ENCODE measurements at places on chromosomes 3 and 15. TPM values are rescaled to one million over a fixed set of nuclear protein-coding genes. Genes with fewer than 3 reads are reported as not detected.

- peak overlapping the region; percentile 82 for H3K27ac ChIP-seq
- no peak for DNase-seq
- no peak overlapping the region for H3K4me3 ChIP-seq
- H3K4me1 ChIP-seq: peaks cover 89% of the 10 kb centered on the region
- no peaks in the 10 kb centered on the region for H3K27me3 ChIP-seq
Measured at GRCh38 chr15:64691896-64692565, 83.4 kb downstream of the RBPMS2 start.

- H3K4me1 ChIP-seq: no peaks in the 10 kb centered on the region
- no peak overlapping the region for H3K27ac ChIP-seq
- no peaks in the 10 kb centered on the region for H3K36me3 ChIP-seq
- no peak overlapping the region for H3K4me3 ChIP-seq
- H3K27me3 ChIP-seq: no peaks in the 10 kb centered on the region
Measured at GRCh38 chr3:155753038-155753639, 8.3 kb upstream of the PLCH1 start.

GRCh38 chr3:156761007-156761406 is 65.1 kb upstream of the LEKR1 start:
- no peaks in the 10 kb centered on the region for H3K36me3 ChIP-seq
- no peaks in the 10 kb centered on the region for H3K4me1 ChIP-seq
- no peak overlapping the region for H3K27ac ChIP-seq
- H3K4me3 ChIP-seq: no peak overlapping the region
- DNase-seq: no peak

- H3K4me1 ChIP-seq: no peaks in the 10 kb centered on the region
- H3K27ac ChIP-seq: no peak overlapping the region
- no peaks in the 10 kb centered on the region for H3K36me3 ChIP-seq
- no peak for DNase-seq
- no peak overlapping the region for H3K4me3 ChIP-seq
- no peaks in the 10 kb centered on the region for H3K27me3 ChIP-seq
Measured at GRCh38 chr15:86973284-86973844, 893.7 kb downstream of the AGBL1 start.

GRCh38 chr3:56885453-56885852 is 83.7 kb upstream of the ARHGEF3 start:
- H3K36me3 ChIP-seq: no peaks in the 10 kb centered on the region
- H3K27me3 ChIP-seq: no peaks in the 10 kb centered on the region
- DNase-seq: no peak
- no peak overlapping the region for H3K4me3 ChIP-seq
- no peak overlapping the region for H3K27ac ChIP-seq

DNA sequence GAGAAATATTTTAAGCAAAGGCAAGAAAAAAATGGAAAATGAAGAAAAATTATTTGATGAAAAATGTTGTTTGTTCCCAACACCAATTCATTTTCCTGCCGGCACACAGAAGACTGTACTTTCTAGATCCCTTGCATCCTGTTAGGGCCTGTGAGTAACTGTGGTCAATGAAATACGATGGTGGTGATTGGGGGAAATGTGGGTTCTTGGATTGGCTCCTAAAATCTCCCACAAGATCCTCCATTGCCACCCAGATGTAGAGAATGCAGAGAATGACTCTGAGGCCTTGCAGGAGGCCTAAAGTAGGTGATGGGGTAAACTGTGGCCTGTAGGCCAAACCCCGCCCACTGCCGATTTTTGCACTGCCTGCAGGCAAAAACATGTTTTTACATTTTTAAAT is 46.3 kb upstream of the C3orf70 start:
- no peak for DNase-seq
- no peaks in the 10 kb centered on the region for H3K4me1 ChIP-seq
- no peak overlapping the region for H3K27ac ChIP-seq
- no peaks in the 10 kb centered on the region for H3K27me3 ChIP-seq

The BLM gene
- 0.71 TPM for total RNA-seq

- H3K27ac ChIP-seq: no peak overlapping the region
- no peaks in the 10 kb centered on the region for H3K36me3 ChIP-seq
- H3K27me3 ChIP-seq: no peaks in the 10 kb centered on the region
- H3K4me1 ChIP-seq: no peaks in the 10 kb centered on the region
- no peak overlapping the region for H3K4me3 ChIP-seq
- no peak for DNase-seq
Measured at GRCh38 chr3:71805199-71805598, 20.3 kb upstream of the PROK2 start.

DNA sequence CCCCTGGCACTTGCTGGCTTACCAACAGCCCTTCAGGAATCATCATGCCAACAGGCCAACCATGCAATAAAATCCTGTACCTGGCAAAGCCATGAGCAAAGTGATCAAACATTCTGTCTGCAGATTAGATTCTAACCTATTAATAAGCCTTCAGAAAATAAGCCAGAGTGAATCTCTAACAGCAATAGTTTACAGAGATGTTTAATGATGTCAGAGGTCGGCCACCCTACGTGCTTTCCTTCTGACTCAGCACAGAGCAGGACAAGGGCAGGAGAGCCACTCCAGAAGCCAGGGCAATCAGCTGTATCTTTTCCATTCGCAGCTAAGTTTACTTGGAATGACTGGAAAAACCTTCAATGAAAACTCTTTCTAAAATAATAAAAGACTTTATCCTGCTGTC is 13.1 kb downstream of the COL8A1 start:
- H3K36me3 ChIP-seq: no peaks in the 10 kb centered on the region
- peak overlapping the region; percentile 91 for H3K27ac ChIP-seq
- peak; percentile 76 for DNase-seq
- H3K27me3 ChIP-seq: no peaks in the 10 kb centered on the region

The ROPN1 gene
- total RNA-seq: not detected

The MB21D2 gene
- total RNA-seq: 7.1 TPM

- no peaks in the 10 kb centered on the region for H3K4me1 ChIP-seq
- no peaks in the 10 kb centered on the region for H3K27me3 ChIP-seq
- peak overlapping the region; percentile 49 for H3K4me3 ChIP-seq
- peak overlapping the region; percentile 93 for H3K27ac ChIP-seq
Measured at GRCh38 chr3:57890874-57891273, 117.3 kb upstream of the FLNB start.

The AQP9 gene
- 1.1 TPM for total RNA-seq

DNA sequence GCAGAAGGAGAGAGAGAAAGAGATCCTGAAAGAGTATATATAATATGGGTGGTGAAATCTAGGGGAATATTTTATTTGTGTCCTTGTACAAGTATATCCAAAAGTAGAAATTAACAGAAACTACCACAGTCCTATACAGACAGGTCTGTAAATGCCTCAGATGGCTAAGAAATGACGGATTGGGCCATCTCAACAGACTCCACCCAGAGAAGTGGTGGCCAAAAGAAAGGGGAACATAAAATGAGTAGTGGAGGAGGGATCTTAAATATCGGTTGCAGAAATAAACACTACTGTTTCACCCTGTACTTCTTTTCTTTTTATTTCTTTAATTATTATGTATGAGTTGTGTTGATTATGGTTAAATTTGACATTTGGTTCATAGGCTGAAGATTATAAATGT is 47.7 kb downstream of the CCR3 start:
- no peaks in the 10 kb centered on the region for H3K27me3 ChIP-seq
- no peak overlapping the region for H3K27ac ChIP-seq
- H3K36me3 ChIP-seq: no peaks in the 10 kb centered on the region
- H3K4me1 ChIP-seq: no peaks in the 10 kb centered on the region
- H3K4me3 ChIP-seq: no peak overlapping the region

DNA sequence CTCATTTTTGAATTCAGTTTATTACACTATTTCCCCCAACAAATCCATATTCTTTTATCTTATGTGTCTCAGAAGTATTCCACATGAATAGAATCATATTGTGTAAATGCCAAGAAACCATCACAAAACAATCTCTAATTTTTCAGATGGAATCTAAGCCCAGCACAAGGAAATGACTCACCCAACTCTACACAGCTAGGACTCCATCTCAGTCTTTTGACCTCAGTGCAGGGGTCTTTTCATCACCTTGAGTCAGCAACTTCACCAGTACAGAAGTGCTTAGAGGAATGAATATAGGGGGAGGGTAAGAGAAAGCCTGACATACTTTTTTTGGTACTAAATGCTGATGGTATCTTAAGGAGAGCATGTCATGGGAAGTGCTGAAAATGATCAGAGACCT is 169.3 kb upstream of the LRRN1 start:
- no peaks in the 10 kb centered on the region for H3K4me1 ChIP-seq
- no peaks in the 10 kb centered on the region for H3K36me3 ChIP-seq
- no peak overlapping the region for H3K27ac ChIP-seq
- no peak for DNase-seq

- H3K4me3 ChIP-seq: no peak overlapping the region
- no peak for DNase-seq
- H3K4me1 ChIP-seq: no peaks in the 10 kb centered on the region
Measured at GRCh38 chr3:177402533-177402932, 205.3 kb upstream of the TBL1XR1 start.

The CLDN16 gene
- not detected for total RNA-seq

The AMIGO3 gene
- total RNA-seq: not detected

Data from sigmoid colon (tissue), 7 donors.